Esophagus mucosa (tissue), 1 donor: ENCODE measurements at places on chromosomes 3 and 15.

DNA sequence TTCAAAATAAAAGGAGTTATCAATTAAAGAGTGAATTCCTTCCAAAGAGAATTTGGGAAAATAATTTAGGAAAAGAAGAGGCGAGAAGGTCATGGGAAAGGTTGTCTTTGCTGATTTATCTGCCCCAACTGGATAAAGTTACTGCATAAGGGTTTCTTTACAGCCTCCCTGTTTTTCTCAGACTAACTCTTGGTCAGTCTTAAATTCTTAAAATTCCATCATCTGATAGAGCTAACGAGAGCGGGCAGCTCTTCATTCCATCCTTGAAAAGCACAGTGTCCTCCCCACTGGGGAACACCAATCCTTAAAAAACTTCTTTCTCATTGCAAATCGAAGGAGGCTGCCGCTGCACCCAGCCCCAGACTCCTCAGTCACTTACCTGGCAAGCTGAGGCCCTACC is 107.2 kb downstream of the PGPEP1L start:
- ATAC-seq: no peak

DNA sequence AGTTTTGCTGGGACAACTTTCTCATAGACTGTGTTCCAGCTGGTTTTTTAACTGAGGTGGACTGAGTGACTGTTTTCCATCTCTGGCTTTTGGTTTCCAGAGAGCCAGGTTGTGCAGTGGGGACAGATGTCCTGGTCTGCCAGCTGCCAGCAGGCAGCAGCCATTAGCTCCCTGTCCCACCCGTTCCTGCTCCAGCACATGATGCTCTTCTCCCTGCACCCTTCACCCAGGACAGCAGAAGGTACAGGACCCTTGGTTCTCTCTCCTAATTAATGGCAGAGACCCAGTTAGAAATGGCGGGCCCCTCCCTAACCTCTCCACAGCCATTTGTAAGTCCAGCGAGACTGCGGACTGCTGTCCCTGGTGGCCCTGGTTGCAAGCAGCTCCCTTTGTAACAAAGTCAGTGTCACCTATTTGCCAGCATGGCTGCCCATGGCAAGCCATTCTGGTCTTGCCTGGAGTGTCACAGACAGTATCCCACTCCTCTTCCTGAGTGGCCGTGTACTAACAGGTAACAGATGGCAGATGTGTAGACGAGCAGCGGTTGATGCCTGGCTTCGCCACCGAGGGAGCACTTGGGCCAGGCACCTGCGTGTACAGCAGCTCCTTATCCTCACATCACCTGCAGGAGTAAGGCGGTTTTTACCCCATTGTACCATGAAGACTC is 148.3 kb downstream of the DNAJB8 start:
- no peak for ATAC-seq

- no peak for ATAC-seq
These were observed 21.6 kb downstream of the LIMD1 start for GRCh38 chr3:45616158-45616557.

DNA sequence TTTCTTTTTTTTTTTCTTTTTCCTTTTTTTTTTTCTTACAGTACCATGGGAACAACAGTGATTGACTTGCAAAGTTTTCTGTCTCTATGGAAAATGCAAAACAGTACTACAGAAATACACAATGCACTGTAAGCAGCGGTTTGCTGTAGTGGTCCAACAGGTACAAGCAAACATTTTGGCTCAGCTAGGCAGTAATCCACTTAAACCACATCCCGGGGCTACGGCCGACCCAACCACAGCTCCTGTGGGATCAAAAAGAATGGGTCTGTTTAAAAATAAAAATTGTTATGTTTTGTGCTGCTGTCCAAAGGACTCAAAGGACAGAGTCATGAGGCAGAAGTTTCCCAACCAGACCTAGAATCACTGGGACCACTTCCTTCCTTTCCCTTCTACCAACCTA is 667.1 kb upstream of the ADAMTS9 start:
- ATAC-seq: no peak

DNA sequence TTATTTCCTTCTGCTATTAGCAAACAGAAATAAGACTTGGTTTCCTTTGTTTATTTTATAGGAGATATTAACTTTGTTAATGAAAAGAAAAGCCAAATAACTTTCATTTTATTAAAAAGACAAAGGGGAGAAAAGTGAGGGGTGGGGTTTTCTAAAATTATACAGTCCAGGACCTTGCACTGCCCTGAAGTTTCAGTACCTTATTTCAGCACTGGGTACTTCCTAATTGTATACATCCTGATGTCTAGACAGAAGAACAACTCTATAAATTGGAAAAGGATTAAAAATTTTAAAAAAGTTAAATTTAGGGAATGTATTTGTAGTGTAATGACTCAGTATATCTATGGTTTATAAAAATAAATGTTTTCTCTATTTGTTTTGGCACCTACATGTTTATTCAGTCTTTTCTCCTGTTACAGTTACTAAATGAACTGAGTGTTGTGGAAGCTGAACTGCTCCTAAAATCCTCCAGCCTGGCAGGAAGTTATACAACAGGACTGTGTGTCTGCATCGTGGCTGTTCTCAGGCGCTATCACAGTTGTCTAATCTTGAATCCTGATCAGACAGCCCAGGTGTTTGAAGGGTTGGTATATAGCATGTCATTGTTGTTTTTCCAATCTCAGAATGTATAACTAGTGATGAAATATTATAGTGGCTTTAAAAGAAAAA is 27.6 kb upstream of the P2RY13 start:
- no peak for ATAC-seq

DNA sequence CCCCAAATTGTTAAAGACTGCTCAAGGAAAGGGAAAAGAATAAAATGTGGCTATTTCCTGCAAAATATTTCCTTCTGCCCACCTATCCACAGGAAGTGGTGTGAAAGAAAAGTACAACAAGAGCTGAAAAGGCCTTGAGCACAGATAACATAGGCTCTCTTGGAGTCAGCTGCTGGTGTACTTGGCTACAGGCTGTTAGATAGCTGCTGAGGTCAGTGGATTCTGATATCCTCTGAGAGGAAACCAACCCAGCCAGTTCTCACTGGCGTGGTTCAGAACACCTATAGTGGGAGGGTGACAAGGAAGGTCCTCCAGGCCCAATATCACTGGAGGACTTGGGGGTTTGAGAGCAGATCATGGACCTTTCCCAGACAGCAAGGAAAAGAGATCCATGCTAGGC is 124.4 kb upstream of the GAP43 start:
- no peak for ATAC-seq

DNA sequence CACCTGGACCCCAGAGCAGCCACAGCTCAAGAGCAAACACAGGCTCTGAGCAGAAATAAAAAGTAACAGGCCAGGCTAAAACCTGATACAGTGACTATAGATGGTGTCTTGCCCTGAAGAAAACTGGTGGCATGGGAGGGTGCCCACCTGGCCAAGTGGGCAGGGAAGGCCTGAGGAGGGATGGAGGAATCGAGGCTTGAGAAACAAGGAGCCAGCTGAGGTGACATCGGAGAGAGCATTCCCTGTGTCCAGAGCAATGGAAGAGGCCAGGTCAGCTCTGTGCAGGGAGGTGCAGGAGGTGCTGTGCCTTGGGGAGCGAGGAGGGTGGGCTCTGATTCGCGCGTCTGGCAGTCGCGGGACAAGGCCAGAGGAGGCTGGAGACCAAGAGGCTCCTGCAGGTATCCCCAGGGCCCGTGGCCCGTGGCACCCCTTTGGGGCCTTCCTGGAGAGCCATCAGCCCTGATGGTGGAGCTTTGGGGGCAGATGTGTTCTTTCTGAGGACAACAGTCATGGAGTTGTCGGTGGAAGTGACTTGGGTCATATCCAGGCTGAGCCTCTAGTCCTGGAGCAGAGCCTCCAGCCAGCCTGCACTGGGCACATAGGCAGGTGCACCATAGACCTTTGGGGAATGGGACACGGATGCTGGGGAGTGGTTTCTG is 56.1 kb downstream of the PLXNA1 start:
- no peak for ATAC-seq
